RPMI7951 (cell line): ENCODE measurements at places on chromosomes 1 and 21. TPM values are rescaled to one million over a fixed set of nuclear protein-coding genes. Genes with fewer than 3 reads are reported as not detected.

The NPHS2 gene
- not detected in 2 replicates for total RNA-seq

The IFI44L gene
- total RNA-seq: 5.4 and 9.4 TPM in 2 replicates

The C4BPA gene
- not detected in 2 replicates for total RNA-seq

The TCHH gene
- total RNA-seq: under 0.01 TPM in 2 replicates

The RGS1 gene
- total RNA-seq: 53.3 and 62.4 TPM in 2 replicates

The FCGR2B gene
- under 0.01 TPM in 1 of 2 replicates, not detected in the other for total RNA-seq

The PARK7 gene
- 382 and 422 TPM in 2 replicates for total RNA-seq

The SPRR3 gene
- total RNA-seq: not detected in 2 replicates

The CD52 gene
- not detected in 2 replicates for total RNA-seq

The OR2M7 gene
- not detected in 2 replicates for total RNA-seq

The LRRN2 gene
- not detected in 2 replicates for total RNA-seq

The XCL2 gene
- total RNA-seq: not detected in 2 replicates

The ITGB2 gene
- total RNA-seq: not detected in 2 replicates

The ZBTB8A gene
- total RNA-seq: 5.5 and 6.7 TPM in 2 replicates

The AKNAD1 gene
- total RNA-seq: 4.0 and 4.7 TPM in 2 replicates

The RNF207 gene
- 4.9 and 5.0 TPM in 2 replicates for total RNA-seq

The CDK18 gene
- under 0.01 and 0.36 TPM in 2 replicates for total RNA-seq

The ADAMTS4 gene
- total RNA-seq: 5.2 and 8.3 TPM in 2 replicates

The MAP3K21 gene
- under 0.01 TPM in 1 of 2 replicates, not detected in the other for total RNA-seq

The SLC37A1 gene
- 0.24 TPM in 1 of 2 replicates, not detected in the other for total RNA-seq

The MTARC1 gene
- total RNA-seq: 0.29 TPM in 1 of 2 replicates, not detected in the other

The PRKAA2 gene
- 0.84 and 0.88 TPM in 2 replicates for total RNA-seq

The S100A14 gene
- 0.39 TPM in 1 of 2 replicates, not detected in the other for total RNA-seq

The DCDC2B gene
- total RNA-seq: not detected in 2 replicates

The TIMM17A gene
- 64.5 and 74.3 TPM in 2 replicates for total RNA-seq

The PEAR1 gene
- not detected in 2 replicates for total RNA-seq

The ANXA9 gene
- 0.20 TPM in 1 of 2 replicates, not detected in the other for total RNA-seq

The MAN1C1 gene
- 1.6 and 2.8 TPM in 2 replicates for total RNA-seq

The DUSP23 gene
- total RNA-seq: 34.5 and 51.2 TPM in 2 replicates

The PLA2G2C gene
- not detected in 2 replicates for total RNA-seq

The PADI6 gene
- total RNA-seq: not detected in 2 replicates

The APOBEC4 gene
- not detected in 2 replicates for total RNA-seq

The DCST1 gene
- total RNA-seq: not detected in 2 replicates

The DNAJC16 gene
- total RNA-seq: 7.9 and 9.5 TPM in 2 replicates

The TFF3 gene
- total RNA-seq: 0.29 and 2.6 TPM in 2 replicates

The SV2A gene
- total RNA-seq: 11.4 and 12.7 TPM in 2 replicates

The HSF2BP gene
- total RNA-seq: 0.49 and 0.96 TPM in 2 replicates

The C2CD2 gene
- total RNA-seq: 18.5 and 18.8 TPM in 2 replicates

The KIF21B gene
- 0.60 and 0.68 TPM in 2 replicates for total RNA-seq

The CACNA1S gene
- total RNA-seq: not detected in 2 replicates

The ITLN2 gene
- not detected in 2 replicates for total RNA-seq

The TGFB2 gene
- 11.3 and 18.7 TPM in 2 replicates for total RNA-seq

The STUM gene
- not detected in 2 replicates for total RNA-seq

The LCE4A gene
- total RNA-seq: not detected in 2 replicates

The C1QA gene
- not detected in 2 replicates for total RNA-seq

The OR2T4 gene
- not detected in 2 replicates for total RNA-seq

The CRP gene
- total RNA-seq: not detected in 2 replicates

The JTB gene
- 155 and 201 TPM in 2 replicates for total RNA-seq

The HSPB7 gene
- total RNA-seq: 7.1 and 7.9 TPM in 2 replicates

The OR6N1 gene
- total RNA-seq: not detected in 2 replicates

The ATP6V1G3 gene
- total RNA-seq: not detected in 2 replicates
